ENCODE measurements at places on chromosomes 4 and X. TPM values are rescaled to one million over a fixed set of nuclear protein-coding genes. Genes with fewer than 3 reads are reported as not detected.

DNA sequence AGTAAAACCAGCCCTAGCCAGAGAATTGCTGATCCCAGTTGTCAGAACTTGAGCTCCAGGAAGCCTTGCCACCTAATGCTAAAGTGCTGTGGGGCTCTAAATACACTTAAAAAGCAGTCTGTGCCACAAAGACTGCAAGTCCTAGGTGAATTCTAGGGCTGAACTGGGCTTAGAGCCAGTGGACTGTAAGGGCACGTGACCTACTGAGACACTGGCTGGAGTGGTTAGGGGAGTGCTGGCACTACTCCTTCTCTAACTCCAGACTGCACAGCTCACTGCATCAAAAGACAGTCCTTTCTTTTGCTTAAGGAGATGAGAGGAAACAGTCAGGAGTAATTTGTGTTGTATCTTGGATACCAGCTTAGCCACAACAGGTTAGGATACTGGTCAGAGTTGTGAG is 1240.2 kb downstream of the FAM133A start:
- H3K27ac ChIP-seq = no peak overlapping the region
- DNase-seq = no peak
- no peaks in the 10 kb centered on the region for H3K4me1 ChIP-seq
- no peak overlapping the region for H3K4me3 ChIP-seq

DNA sequence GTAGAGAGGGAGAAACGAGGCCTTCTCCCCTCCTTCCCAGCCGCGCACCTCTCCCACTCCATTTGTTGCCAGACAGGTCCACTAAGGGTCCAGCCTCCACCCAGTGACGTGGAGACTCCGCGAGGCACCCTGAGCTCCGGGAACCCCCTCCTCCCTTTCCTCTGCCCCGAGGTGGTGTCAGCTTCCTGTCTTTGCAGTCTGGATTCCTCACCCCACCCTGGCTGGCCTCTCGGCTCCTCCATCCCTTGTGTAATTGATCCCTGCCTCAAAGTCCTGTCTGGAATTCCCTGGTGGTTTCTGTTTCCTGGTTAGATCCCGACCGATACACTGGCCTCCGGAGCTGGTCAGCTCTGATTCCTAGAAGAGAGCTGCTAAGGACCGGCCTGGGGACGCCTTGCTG is 105.9 kb upstream of the SCOC start:
- no peak for DNase-seq
- no peaks in the 10 kb centered on the region for H3K4me1 ChIP-seq
- no peaks in the 10 kb centered on the region for H3K36me3 ChIP-seq
- H3K4me3 ChIP-seq = no peak overlapping the region

DNA sequence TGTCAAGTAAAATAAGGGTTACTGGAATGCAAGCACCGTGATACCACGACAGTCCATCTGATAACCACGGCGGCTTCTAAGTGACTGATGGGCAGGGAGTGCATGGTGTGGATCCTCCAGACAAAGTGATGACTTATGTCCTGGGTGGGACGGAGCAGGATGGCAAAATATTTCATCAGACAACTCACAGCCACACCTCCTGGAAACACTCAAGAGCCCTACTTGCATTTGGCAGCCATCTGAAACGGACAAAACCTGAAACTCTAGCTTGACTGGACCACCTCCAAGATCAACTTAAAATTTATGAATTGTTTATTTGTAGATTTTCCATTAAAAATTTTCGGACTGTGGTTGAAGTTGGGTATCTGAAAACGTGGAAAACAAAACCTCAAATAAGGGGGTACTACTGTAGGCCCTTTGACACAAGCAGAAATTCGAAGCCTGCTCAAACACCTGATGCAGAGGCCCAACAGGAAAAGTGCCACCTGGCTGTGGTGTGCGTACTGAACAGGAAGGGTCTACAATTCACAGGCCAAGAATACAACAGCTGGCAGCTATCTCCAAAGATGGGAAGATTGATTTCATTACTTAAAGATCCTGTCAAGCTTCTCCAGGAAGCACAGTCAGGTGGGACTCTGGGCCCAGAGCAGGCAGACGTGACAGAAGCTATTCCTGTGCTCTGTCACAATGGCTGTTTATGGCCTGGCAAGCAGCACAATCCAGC is 26.0 kb downstream of the LRIT3 start:
- no peak overlapping the region for H3K27ac ChIP-seq
- H3K27me3 ChIP-seq = no peaks in the 10 kb centered on the region
- H3K36me3 ChIP-seq = no peaks in the 10 kb centered on the region
- no peak overlapping the region for H3K4me3 ChIP-seq

DNA sequence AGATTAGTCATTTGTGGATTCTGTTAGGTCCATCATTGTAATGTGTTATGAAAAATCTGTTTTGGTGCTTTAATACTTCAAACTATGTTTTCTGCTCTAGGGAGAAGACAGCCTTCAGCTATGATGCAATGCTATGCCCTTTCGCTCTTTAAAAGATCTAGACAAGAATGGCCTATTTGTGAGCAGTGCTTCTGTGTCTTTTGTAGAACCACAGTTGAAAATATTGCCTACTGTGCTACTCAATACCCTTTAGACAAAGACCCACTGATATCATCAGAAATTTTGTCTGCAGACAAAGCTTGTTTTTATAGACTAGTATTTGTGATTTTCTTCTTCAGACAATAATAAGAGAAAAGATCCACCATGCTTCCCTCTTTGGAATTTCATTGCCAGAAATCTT is 44.6 kb upstream of the SLITRK2 start:
- no peak overlapping the region for H3K4me3 ChIP-seq
- no peaks in the 10 kb centered on the region for H3K4me1 ChIP-seq
- DNase-seq = no peak
- no peaks in the 10 kb centered on the region for H3K36me3 ChIP-seq

DNA sequence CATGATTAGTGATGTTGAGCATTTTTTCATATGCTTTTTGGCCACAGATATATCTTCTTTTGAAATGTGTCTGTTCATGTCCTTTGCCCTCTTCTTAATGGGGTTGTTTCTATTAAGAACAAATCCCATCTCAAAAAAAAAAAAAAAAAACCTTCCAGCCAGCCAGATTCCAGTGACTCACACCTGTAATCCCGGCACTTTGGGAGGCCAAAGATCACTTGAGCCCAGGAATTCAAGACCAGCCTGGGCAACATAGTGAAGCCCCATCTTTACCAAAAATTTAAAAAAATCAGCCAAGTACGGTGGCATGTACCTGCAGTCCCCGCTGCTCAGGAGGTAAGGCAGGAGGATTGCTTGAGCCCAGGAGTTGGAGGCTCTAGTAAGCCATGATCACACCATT is 5.1 kb downstream of the RAB33B start:
- H3K4me3 ChIP-seq = no peak overlapping the region
- H3K4me1 ChIP-seq = no peaks in the 10 kb centered on the region
- H3K36me3 ChIP-seq = no peaks in the 10 kb centered on the region

DNA sequence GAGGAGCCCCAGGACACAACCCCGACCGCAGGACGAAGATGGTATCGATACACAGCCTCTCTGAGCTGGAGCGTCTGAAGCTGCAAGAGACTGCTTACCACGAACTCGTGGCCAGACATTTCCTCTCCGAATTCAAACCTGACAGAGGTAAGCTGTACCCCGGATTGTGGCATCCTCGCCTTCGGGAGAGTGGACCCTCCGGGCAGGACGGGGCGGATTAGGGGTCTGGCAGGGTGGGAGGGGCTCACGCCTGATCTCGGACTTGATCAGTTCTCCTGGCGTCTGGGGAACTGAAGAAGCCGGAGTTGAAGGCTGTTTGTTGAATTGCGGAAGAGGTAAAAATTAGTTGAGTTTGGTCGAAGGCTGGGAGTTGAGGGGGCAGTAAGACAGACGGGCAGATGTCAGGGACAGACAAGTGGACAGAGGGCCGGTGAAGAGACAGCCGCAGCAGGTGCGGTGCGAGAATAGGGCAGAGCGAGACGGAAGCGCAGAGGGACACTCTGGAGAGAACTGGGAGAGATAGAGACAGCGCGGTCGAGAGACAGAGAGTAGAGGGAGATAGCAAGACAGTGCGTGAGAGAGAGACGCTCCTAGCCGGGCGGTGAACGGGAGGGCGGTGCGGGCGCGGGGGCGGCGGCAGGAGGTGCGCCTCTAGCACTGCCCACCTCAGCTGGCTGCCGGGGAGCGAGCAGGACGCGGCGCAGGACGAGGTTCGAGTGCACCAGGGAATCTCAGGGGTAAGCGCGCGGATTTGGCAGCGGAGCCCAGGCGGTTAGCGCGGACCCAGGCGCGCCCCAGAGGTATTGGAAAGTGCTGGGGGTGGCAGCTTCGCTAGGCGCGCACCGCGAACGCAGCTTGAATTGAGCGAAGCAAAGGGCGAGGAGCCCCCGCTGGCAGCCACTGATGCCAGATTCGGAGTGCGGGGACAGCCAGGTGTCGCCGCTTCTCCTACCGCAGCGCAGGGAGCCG is 23.9 kb downstream of the ARHGAP36 start:
- no peak overlapping the region for H3K27ac ChIP-seq
- H3K36me3 ChIP-seq = no peaks in the 10 kb centered on the region
- H3K4me1 ChIP-seq = no peaks in the 10 kb centered on the region
- H3K4me3 ChIP-seq = no peak overlapping the region
- no peaks in the 10 kb centered on the region for H3K27me3 ChIP-seq
- DNase-seq = no peak

- peaks cover 36% of the 10 kb centered on the region for H3K36me3 ChIP-seq
- H3K27ac ChIP-seq = peak overlapping the region; percentile 25
- no peaks in the 10 kb centered on the region for H3K27me3 ChIP-seq
- DNase-seq = no peak
These were observed 14.3 kb downstream of the ANTXR2 start for GRCh38 chr4:80058740-80059139.

- no peak for DNase-seq
- no peaks in the 10 kb centered on the region for H3K4me1 ChIP-seq
- no peaks in the 10 kb centered on the region for H3K36me3 ChIP-seq
- peaks cover 26% of the 10 kb centered on the region for H3K27me3 ChIP-seq
- H3K4me3 ChIP-seq = no peak overlapping the region
- no peak overlapping the region for H3K27ac ChIP-seq
These were observed 16.9 kb downstream of the CPLX1 start for GRCh38 chr4:808860-809570.

GRCh38 chr4:153619811-153620210 is 64.3 kb upstream of the TLR2 start:
- H3K27ac ChIP-seq = no peak overlapping the region
- H3K4me1 ChIP-seq = no peaks in the 10 kb centered on the region
- H3K4me3 ChIP-seq = no peak overlapping the region
- DNase-seq = no peak

GRCh38 chr4:150482581-150482980 is 99.4 kb upstream of the MAB21L2 start:
- H3K27ac ChIP-seq = no peak overlapping the region
- DNase-seq = no peak
- H3K36me3 ChIP-seq = no peaks in the 10 kb centered on the region
- H3K4me3 ChIP-seq = no peak overlapping the region
- H3K4me1 ChIP-seq = no peaks in the 10 kb centered on the region

DNA sequence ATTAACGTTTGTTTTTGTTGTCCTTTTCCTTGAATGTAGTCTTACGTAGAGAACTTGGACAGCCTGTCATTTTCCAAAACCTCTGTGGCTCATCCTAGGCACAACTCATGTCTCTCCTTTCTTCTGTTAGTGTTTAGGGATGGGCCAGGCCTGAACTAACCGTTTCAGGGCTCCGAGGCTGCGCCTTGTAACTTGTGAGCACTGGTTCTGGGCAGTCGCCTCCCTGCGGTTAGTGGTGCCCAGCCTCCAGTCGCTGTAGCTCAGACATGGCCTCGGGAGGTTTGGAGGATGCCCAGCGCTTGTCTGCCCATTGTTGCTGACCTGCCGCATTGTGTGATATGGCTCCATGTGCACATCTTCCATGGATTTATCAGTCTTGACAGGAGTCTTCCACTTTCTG is 32.8 kb downstream of the TMEM131L start:
- no peak for DNase-seq
- no peaks in the 10 kb centered on the region for H3K36me3 ChIP-seq
- no peaks in the 10 kb centered on the region for H3K27me3 ChIP-seq
- H3K4me3 ChIP-seq = no peak overlapping the region
- peaks cover 24% of the 10 kb centered on the region for H3K4me1 ChIP-seq
- H3K27ac ChIP-seq = no peak overlapping the region

DNA sequence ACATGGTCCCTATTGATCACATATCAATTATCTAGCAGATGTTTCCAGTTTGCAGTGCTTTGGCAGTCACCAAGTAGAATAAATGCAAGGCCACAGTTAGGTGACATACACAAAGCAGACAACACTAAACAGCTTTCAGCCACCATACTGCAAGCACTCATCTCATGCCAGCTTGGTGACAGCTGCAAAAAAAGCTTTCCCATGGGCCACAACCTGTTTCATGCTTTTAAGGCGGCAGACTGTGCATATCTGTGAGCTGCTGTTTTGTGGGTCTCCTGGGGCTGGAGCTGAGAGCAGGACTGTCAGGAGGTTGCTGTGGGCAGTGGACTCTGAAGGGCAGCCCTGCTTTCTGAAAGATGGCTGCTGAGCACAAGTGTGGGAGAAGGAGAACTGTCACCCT is 82.6 kb downstream of the FHDC1 start:
- no peaks in the 10 kb centered on the region for H3K36me3 ChIP-seq
- H3K4me3 ChIP-seq = no peak overlapping the region
- DNase-seq = no peak
- no peak overlapping the region for H3K27ac ChIP-seq
- no peaks in the 10 kb centered on the region for H3K4me1 ChIP-seq

GRCh38 chrX:150856101-150856500 is 42.4 kb downstream of the CD99L2 start:
- no peaks in the 10 kb centered on the region for H3K27me3 ChIP-seq
- no peak overlapping the region for H3K4me3 ChIP-seq
- H3K4me1 ChIP-seq = no peaks in the 10 kb centered on the region
- no peaks in the 10 kb centered on the region for H3K36me3 ChIP-seq

DNA sequence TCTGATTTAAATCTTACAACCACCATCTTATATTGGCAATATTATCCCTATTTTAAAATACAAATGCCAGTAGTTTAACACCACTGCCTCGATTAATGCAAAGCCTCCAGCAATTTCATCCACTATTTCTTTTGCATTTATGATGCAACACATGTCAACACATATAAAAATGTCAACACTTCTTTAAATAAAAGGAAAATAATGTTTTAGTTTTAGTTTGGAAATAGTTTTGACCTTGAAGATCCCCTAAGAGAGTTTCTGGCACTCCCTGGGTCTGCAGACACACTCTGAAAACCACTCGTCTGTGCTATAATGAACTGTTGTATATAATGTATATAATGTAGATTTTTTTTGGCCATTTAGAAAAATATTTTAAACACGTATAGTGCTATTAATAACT is 99.0 kb downstream of the CAMK2D start:
- H3K27ac ChIP-seq = no peak overlapping the region
- H3K36me3 ChIP-seq = no peaks in the 10 kb centered on the region
- peaks cover 16% of the 10 kb centered on the region for H3K4me1 ChIP-seq
- H3K27me3 ChIP-seq = no peaks in the 10 kb centered on the region
- H3K4me3 ChIP-seq = no peak overlapping the region

GRCh38 chr4:138680256-138680655 is 335.3 kb upstream of the NOCT start:
- no peaks in the 10 kb centered on the region for H3K36me3 ChIP-seq
- H3K4me3 ChIP-seq = no peak overlapping the region

The CLDN22 gene
- not detected for total RNA-seq

The DTHD1 gene
- total RNA-seq = 0.20 TPM

The CT55 gene
- total RNA-seq = not detected

The CCDC120 gene
- 4.1 TPM for total RNA-seq

The PABPC5 gene
- 3.6 TPM for total RNA-seq

The ARR3 gene
- total RNA-seq = not detected

The MAGEA2 gene
- not detected for total RNA-seq

The GYPA gene
- total RNA-seq = not detected
